ENCODE measurements at places on chromosomes 16 and 17. TPM values are rescaled to one million over a fixed set of nuclear protein-coding genes. Genes with fewer than 3 reads are reported as not detected.

Gene AOC2
- total RNA-seq: 0.89 TPM

Gene SLFN13
- total RNA-seq: 0.86 TPM

Gene PTX4
- not detected for total RNA-seq

Gene RGS11
- not detected for total RNA-seq

Gene KRTAP3-1
- total RNA-seq: not detected

Gene OTOP3
- total RNA-seq: not detected

DNA sequence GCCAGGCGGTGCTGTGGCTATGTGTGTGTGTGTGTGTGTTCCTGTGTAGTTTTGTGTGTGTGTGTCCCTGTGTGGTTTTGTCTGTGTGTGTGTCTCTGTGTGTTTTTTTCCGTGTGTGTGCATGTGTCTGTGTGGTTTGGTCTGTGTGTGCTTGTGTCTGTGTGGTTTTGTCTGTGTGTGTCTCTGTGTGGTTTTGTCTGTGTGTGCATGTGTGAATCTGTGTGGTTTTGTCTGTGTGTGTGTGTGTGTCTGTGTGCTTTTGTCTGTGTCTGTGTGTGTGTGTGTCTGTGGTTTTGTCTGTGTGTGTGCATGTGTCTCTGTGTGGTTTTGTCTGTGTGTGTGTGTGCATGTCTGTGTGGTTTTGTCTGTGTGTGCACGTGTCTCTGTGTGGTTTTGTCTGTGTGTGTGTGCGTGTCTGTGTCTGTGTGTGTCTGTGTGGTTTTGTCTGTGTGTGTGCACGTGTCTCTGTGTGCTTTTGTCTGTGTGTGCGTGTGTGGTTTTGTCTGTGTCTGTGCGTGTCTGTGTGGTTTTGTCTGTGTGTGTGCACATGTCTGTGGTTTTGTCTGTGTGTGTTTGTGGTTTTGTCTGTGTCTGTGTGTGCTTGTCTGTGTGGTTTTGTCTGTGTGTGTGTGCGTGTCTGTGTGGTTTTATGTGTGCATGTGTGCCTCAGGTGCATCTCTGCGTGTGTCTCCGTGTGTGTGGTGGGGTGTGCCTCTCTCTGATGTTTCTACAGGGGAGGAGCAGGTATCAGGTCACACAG lies 62.3 kb downstream of the ZDHHC7 start:
- DNase-seq: no peak

DNA sequence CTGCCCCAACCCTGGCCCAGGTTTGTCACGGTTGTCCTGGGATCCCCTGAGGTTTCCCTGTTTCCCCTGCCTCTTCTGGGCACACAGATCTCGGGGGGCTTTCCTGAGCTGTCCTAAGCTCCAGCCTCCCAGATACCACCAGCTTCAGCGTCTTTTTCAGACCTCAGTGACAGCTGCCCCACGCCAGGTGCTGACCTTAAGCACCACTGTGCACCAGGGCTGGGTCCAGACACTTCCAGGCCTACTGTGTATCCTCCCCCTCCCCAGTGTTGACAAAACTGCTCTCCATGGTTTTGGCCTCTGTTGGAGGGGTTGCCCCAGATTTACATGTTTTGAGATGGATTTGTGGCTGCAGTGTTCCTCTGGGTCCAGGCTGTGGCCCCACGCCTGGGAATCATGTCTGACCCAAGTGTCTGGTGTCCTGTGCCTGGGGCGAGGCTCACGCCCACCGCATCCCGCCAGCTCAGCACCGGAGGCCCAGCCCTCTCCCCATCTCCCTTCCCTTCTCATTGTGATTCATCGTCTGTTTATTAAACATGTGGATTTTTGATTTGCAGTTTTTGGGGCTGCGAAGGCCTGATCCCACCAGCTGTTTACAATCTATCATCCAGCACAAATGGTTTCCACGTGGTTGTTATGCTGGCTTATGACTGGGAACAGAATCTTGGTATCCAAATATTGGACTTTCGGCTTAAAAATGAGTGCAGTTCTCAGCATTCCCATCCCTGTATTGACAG lies 82.1 kb downstream of the METRNL start:
- DNase-seq: peak; percentile 79

DNA sequence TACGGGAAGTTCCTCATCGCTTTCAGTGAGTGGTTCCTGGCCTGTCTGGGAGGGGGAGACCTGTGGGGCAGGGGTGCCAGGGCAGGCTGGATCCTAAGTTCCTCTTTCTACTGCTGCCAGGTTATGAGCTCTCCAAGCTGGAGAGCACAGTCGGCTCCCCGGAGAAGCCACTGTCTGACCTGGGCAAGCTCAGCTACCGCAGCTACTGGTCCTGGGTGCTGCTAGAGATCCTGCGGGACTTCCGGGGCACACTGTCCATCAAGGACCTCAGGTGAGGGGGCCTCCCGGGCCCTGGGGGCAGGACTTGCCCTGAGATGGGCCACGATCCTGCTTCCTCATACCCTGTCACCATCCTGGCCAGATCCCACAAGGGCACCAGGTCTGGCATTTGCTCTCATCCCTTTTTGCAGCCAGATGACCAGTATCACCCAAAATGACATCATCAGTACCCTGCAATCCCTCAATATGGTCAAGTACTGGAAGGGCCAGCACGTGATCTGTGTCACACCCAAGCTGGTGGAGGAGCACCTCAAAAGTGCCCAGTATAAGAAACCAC lies 5.1 kb downstream of the PRSS8 start:
- no peak for DNase-seq

DNA sequence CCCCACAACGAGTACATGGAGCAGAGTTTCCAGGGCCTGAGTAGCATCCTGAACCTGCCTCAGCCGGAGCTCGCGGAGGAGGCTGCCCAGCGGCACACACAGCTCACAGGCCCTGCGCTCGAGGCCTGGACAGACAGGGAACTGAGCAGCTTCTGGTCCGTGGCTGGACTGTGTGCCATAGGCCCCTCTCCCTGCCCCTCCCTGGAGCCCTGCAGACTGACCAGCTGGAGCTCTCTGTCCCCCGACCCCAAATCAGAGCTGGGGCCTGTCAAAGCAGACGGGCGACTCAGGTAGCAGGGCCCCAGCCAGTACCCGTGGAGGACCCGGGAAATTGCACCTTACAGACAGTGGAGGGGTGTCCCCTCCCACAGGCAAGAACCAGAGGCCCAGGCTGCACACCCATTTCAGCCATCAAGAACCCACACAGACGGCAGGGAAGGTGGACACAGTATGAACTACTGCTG lies 13.0 kb downstream of the MRPL27 start:
- no peak for DNase-seq

DNA sequence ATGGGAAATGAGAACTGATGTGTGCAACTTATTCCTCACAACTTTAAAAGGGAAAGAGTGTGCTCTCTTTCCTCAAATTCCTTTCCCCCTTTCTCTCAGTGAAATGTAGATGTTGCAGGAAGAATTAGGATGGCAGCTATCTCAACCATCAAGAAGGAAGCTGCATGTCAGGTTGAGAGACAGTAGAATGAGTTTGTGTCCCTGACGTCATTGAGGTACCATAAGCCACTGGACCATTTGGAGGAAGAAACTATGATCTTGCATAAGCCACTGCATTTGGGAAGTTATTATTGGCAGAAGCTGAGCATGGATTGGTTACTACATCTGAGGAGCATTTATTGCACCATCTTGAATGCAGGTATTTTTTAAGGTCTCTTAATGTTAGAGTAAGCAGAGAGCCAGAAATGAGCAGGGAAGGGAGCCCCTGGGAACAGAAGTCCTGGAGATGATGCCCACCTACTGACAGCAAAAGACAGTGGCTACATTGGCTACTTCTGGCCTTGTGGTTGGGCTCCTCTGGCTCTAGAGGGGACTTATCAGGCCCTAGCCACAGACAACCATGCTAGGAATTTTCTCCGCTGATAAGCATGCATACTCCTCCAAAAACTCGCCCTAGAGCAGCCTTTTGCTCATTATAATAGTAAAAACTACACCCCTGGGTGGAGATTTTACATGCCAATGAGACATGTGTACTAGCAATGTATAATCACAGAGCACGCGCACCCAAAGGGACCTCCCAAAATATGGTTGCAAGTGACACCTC lies 249.0 kb upstream of the SALL1 start:
- DNase-seq: no peak

GRCh38 chr17:62150471-62150870 lies 85.4 kb upstream of the MED13 start:
- no peak for DNase-seq

DNA sequence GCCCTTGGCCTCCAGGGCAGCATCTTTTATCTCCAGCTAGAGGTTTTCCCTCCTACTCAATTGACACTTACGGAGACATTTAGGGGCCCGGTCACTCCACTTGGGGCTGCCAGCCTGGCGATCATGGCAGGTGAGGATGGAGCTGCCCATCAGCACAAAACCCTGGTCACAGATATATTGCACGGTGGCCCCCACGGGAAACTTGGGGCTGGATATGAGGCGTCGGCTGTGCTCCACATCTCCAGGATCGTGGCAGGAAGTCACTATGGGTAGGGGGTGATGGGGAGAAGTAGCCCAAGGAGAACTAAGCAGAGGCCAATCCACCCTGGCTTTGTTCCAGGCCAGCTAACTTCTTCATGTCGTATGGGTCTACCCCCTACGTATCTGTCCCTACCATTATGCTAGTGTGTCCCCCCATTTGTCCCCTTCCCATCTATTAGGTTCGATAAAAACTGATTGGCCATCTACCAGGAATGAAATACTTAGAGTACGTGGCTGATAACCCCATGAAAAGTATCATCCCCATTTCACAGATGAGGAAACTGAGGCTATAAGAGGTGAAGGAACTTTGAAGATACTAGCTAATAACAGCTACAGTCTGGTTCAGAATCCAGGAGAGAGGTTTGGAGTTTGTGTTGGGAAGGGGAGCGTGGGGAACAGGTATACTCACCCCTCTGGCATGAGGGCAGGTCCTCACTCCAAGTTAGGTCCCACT lies 6.1 kb upstream of the PHF12 start:
- no peak for DNase-seq

DNA sequence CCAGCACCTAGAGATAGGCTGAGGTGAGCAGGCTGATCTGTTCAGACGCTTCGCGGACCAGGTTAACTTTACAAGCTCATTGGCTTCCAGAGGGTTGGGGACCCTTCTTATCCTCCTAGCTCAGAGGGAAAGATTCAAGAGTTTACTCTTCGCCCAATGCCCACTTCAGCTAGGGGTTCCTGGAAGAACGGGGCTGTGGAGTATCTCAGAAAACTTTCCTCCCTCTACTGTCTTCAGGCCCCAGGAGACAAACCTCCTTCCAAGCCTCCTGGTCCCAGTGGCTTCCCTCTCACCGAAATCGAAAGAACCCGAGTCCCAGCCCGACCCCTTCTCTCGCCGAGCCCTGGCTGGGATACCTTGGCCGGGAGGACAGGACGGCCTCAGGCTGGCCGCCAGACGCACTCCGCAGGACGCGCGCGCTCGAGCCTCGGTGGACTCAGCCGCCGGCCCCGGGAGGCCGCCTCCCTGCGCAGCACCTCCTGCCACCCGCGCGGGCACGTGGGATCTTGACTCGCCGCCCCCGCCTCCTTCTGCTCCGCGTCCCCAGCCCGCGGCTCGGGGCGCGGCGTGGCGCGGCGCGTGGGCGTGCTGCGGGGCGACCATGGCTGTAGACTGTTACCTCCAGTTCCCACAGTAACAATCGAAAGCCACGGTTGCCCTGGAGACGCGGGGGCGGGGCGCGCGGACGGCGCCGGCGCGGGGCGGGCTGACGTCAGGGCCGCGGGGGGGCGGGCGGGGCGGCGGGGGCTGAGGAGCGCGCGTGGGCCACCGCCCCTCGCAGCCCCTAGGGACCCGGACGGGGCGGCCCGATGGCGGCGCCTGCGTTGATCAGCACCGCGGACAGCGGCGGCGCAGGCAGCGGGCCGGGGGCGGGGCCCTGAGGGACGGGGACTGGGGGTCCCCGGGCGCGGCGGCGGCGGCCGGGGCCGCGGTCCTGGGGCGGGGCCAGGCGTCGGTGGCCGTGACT lies 5.3 kb upstream of the HIC1 start:
- DNase-seq: peak; percentile 87

- DNase-seq: peak; percentile 16
Observed at GRCh38 chr16:77434530-77435271, at the start of gene ADAMTS18. Gene ADAMTS18 (minus strand): TSS chr16:77435034. CDS start chr16:77434695, 339 bp downstream.

DNA sequence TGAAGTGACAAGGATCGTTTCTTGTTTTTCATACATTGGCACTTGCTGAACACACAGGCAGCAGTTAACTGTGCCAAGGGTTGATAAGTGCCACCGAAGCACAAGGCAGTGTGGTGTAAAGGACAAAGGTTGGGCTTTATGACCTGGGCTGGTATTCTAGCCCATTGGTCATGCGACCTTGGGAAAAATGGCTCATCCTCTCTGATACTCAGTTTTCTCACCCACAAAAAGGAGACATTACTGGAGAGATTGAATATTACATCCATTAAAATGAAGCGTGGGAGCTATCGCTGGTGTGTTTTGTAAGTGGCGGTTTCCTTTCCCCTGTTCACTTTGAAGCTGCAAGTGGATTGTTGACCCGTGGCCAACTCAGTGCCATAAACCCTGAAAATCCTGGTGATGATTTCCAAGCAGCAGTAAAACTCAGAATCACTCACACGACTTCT lies 216.9 kb downstream of the HAPSTR1 start:
- DNase-seq: no peak

DNA sequence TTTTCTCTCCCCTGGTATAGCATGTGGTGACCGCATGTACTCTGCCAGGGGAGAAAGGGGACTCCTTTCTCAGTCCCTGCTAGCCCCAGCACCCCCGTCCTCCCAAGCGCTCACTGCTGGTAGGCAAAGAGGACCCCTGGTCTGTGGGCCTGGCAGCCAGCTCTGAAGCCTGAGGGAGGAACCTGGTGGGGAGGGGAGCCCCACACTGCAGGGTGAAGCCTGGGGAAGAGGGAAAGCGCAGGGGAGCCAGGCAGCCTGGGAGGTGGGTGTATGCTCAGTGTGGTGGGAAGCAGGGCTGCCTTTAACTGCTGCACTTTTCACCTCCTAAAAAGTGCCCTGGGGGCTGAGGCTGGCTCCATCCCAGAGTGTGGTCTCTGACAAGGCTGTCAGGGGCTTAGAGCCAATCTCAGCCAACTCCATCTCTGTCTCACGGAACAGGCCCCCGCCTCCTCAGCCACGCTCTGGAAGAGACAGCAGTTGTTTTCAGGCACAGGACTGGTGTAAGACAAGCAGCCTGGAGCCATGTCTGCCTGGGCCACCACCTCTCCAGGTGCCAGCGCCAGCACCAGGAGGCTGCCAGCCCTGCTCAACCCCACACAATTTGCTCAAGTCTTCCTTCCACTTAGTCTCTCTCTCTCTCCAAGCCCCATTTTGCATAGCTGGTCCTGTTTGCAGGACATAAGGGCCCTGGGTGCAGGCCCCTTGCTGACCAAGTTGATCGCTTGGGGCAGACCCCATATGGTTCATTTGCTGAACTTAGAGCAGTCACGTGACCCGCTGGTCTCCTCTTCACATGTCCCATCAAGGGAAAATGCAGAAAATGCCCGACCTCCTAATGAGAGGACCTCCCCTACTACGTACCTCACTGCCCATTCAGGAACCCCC lies 14.7 kb upstream of the TBX2 start:
- DNase-seq: no peak

DNA sequence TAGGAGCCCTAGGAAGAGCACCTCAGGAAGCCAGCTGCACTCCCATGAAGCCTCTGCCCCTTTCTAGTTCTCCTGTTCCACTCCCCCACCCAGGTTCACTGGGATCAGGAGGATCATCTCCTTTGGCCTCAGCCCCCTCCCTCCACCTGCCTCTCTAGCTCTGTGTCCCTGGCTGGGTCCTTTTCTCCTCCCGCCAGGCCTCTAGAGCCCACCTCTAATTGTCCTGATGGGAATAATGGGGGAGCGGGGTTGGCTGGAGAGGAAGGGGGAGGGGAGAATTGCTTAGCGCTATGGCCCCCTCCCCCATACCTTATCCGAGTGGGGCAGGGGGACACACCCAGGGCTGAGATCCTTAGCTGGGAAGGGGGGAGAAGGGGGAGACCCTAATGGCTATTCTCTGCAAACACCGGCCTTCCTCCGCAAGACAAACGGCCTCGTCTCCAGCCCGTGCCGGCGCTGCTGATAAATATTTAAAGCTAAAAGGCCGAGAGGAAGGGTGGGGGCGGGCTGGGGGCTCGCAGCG lies 997 bp downstream of the HOXB7 start:
- DNase-seq: no peak

All from Daoy (cell line).